ENCODE measurements at places on chromosomes 2 and 18.

GRCh38 chr2:71800106-71800809 is 346.9 kb downstream of the DYSF start:
- DNase-seq: no peak

- no peak for DNase-seq
Observed at GRCh38 chr2:88086401-88086800, 18.8 kb downstream of the SMYD1 start.

DNA sequence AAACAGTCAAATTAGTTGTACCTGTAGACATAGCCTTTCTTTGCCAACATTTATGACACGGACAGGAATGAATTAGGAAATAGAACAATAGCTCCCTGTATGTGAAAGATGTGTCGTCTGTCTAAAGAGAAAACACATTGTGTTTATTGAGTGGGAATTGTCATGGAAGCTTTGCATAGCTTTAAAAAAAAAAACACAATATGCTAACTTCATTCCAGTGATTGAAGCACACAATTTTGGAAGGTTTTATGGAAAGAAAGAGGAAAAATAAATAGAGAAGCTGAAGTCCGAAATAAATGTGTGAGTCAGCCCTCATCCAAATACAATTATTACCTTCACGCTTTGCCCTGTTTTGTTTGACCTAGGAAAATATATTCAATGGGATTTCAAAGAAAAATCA is 1095.7 kb downstream of the TSN start:
- no peak for DNase-seq

- DNase-seq: peak; percentile 4
Observed at GRCh38 chr2:34107811-34108210, 508.7 kb upstream of the FAM98A start.

DNA sequence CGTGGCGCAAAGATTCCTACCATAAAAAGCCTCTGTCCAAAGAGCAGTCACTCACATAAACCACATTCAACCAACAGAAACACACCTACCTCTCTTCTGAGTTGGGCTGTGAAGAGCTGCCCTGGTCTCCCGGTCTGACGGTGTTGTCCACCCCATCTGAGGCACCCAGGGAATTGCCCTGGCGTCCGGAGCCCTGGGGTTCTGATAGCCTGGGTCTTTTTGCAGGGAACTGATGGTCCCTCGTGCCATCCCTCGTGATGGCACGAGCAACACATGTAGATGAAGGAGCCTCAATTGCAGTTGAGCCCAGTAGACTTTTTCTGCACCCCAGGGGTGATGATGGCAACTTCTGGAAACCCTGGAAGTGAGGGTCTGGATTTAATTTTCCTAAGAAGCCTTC is 13.8 kb downstream of the HJURP start:
- no peak for DNase-seq

GRCh38 chr2:28828382-28828781 is 17.7 kb downstream of the SPDYA start:
- peak; percentile 39 for DNase-seq

- no peak for DNase-seq
Observed at GRCh38 chr2:233091595-233092375, 31.6 kb downstream of the INPP5D start.

DNA sequence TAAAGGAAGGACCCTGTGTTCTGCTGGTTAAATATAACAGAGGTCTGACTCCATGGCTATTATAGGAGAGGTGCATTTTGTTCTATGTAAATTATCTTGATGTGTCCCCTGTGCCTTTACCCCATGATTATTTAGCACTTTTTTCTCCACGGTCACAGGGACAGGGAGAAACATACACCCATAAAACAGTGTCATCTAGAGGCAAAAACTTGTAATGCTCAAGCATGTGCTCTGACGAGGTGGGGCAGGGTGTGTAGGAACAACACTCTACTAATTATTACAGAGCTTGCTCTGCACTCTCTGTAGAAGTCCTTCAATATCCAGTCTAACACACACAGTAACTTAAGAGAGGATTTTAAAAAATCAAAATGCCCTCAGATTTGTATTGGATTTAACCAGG is 187.9 kb downstream of the NEDD4L start:
- no peak for DNase-seq

- DNase-seq: no peak
Observed at GRCh38 chr2:5502385-5502784, 189.8 kb upstream of the SOX11 start.

DNA sequence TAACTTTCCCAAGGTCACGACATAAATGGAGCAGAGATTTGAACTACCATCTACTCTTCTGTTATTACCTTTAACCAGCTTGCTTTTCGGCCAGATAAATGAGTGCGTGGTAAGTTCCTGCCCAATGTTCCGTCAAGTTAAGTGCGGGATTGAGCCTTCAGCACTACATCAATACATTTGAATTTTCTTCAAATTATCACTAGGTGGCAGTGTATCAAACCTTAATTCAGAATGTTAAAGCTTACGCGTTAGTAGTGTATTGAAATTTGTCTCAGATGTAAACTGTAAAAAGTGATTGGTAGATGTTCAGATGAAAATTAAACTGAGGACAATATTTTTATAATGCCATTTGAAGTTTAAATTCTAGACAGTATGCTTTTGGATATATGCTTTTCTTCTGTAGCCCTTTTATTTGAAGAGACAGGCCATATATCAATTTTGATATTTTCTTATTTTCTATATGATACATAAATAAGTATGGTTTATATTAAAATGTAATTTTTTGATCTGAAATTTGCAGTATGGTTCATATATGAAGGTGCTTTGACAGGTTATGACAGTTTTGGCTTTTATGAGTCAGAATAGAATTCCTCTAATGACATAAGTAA is 681.3 kb downstream of the ADCYAP1 start:
- peak; percentile 46 for DNase-seq

- no peak for DNase-seq
Observed at GRCh38 chr18:56509656-56510055, 128.7 kb downstream of the TXNL1 start.

- DNase-seq: no peak
Observed at GRCh38 chr18:11577271-11578112, 31.9 kb upstream of the SLC35G4 start.

DNA sequence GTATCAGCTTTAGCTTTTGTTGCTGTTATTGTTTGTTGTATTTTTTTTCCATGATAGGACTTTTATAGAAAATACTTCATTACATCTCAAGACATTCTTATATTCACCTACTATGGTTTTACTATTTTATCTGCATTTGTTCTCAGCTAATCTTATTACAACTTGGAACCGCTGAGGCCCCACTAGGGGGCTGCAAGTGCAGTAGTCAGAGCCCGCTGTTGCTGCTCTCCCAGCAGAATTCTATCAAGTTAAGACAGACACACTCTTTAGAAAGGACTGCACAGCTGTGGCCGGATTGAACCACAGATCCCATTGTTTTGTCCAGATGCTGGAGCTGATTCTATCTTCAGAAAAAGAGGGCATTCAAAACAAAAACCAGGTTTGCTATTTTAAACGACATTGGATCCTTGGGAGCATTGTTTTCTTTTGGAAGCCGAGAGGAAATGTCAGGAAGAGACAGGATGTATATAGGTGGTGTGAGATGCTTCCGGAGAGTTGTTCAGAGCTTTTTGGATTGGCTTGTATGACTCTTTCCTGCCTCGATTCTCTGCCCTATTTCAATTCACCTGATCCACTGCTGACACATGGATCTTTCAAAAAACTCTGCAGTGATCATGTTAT is 105.7 kb upstream of the GAREM1 start:
- DNase-seq: peak; percentile 30

Measured in iris pigment epithelial cell (primary cell).